NCI-H1694 (cell line): ENCODE measurements at places on chromosomes 3 and 15.
A peak's percentile ranks its signal among the peaks of the same experiment; 100 is the strongest.

DNA sequence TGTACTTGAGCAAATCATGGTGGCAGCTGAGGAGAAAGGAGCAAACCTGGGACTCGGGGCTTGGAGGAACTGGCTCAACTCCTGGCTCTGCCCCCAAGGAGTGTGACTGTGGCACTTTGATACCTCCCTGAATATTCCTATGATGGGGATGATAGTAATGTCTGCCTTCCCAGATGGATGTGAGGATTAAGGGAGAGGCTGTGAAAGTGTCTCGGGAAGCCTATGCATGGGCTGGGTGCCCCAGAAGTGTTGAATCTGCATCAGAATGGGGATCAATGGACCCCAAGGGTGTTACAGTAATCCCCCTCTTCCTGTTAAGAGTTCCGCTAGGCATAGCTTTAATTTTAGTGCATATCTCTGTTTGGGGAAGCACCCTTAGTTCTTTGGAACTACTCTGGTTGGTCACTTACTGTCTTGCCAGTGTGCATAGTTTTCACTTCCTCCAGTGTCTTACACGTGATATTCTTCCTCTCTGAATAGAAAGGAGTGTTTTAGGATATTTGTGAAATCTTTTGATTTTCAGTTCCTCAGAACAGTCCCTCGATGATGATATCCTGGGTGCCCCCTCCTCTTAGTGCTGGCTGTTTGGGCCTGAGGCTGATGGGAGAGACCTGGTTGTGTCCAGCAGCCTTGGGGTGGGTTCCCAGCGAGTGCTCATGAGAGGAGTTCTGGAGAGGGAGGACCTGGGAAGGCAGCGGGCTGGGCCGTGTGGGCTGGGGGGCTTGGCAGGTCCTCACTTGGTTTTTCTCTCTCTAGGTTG is 97.5 kb downstream of the CHDH start:
- DNase-seq: no peak

DNA sequence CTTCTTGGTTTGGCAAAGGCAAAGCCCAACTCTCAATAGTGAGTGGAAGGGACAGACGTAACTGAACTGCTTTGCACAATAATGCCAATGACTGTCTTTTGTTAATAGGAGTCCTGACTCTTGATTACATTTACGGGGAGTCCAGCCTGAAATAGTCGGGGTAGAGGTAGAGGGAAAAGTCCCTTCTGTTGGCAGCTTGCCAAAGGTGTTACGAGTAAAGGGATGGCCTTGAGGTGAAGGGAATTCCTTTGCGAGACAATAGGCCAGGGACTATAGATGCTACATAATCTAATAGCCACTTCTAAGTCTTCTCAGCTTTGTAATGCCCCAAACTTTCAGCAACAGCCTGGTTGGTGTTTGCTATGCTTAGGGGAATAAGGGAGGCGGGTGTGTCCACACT is 2.2 kb upstream of the SENP2 start:
- no peak for DNase-seq

GRCh38 chr15:77021803-77022381 is 27.0 kb downstream of the PSTPIP1 start:
- DNase-seq: no peak

- DNase-seq: no peak
These were observed 62.1 kb downstream of the EFCAB12 start for GRCh38 chr3:129366312-129366831.

DNA sequence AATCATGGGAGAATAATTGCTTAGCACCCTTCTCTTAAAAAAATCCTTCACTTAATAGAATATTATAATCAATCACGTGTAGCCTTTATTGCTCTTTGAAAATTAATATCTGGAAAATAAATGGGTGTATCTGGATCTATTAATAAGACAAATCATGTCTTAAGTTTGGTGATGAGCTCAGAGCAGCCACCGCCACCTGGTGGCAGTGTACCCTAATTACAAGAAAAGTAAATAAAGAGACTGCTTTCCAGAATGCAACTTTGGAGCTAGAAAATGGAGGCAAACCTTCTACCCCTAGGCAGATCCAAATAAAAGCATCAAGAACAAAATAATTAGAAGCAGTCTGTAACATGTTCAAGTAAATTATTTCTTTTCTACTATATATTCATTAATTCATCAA is 43.5 kb downstream of the EPHB1 start:
- DNase-seq: no peak

GRCh38 chr3:46860017-46860809 is 3.0 kb downstream of the MYL3 start:
- DNase-seq: no peak

GRCh38 chr3:49352890-49353421 is 5.2 kb downstream of the GPX1 start:
- no peak for DNase-seq

- DNase-seq: peak; percentile 15
These were observed 1333.5 kb upstream of the CADM2 start for GRCh38 chr3:83625261-83625660.

DNA sequence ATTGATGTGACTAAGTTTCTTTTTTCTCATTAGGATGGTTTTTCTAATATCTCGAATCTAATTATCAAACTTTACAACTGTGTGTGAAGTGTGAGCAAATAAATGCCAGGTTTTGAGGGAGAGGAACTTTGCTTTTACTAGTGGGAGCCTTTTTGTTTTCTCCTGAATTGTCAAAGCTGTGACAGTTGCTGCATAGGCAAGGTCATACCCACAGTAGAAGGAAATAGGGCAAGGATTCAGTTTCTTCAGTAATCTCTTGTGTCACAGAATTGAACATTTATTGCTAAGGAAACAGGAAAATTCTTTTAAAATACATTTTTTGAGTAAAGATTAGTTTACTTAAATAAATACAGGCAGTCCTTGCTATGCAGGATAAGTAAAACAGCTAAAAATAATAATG is 19.5 kb downstream of the GMPS start:
- DNase-seq: no peak

- no peak for DNase-seq
These were observed 1.6 kb downstream of the CYP11A1 start for GRCh38 chr15:74365598-74366445.

DNA sequence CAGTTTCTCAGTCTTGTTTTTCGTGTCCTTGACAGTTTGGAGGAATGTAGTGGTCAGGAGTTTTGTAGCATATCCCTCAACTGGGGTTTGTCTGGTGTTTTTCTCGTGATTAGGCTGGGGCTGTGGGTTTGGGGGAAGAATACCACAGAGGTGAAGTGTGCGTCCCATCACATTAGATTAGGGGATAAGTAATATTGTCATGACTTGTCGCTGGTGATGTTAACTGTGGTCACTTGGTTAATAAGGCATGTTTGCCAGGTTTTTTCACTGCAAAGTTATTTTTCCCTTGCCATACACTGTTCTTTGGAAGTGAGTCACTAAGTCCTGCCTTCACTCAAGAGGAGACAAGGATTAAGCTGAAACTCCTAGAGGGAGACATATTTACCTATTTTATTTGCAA is 39.1 kb downstream of the PAK2 start:
- no peak for DNase-seq

GRCh38 chr3:17023006-17023664 is 138.4 kb downstream of the PLCL2 start:
- DNase-seq: no peak

DNA sequence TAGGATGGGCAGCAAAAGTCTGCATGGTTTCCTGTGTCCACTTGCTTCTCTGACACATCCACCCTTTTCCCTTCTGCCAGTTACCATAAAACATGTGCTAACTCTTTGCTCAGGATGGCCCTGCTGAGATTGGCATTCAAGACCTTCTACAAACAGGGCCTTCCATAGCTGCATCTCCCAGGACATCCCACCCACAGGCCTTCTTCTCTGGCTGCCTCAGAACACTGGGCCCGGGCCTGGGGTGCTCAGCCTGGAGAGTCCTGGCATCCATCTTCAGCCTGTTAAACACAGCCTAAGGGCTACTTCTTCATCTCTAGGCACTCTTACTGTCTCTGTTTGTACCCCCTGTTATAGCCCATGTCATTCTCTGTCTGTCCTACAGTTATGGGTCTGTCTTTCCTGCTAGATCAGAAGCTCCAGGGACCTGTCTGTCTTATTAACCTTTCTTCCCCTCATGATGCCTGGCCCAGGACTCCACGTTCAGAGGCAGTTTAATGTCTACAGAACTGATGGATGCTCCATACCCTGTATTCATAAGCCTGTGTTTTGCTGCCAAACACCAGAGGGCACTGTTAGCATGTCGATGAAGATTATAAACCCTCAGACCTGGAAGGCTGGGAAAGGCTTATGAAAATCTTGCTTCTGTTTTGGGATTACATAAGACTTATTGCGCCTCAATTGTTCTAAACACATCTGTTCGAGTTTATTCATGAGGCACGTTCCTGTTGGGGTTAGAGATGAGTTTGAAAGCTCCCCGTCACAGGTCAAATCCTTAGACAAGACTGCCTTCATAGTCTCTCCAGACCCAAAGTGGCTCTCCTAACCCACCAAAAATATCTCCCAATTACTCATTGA is 16.5 kb downstream of the SEMA3G start:
- peak; percentile 30 for DNase-seq

GRCh38 chr3:175274474-175275218 is 415.5 kb downstream of the NAALADL2 start:
- no peak for DNase-seq

GRCh38 chr15:40337597-40337996 is 3.1 kb downstream of the CCDC9B start:
- DNase-seq: no peak

DNA sequence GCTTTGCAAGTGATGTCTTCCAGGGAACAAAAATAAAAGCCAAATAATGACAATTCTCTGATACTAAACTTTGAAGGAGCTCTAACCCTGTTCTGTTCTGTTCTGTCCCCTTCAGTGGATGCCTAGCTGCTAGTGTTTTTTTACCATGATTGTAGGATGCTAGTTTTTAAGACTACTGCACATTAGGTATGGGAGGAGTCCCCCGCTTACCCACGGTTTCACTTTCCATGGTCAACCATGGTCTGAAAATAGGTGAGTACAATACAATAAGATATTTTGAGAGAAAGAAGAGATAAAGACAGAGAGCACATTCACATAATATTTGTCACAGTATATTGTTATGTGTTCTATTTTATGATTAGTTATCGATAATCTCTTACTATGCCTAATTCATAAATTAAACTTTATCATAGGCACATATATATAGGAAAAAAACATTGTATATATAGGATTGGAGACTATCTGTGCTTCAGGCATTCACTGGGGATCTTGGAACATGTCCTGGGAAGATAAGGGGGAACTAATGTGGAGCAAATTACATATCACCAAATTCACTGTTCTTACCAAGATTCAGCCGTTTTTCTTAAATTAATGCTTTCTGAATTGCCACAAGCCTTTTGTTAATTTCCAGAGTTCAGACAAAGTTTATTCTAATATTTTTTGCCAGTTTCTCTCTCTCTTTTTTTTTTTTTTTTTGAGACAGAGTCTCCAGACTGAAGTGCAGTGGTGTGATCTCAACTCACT is 32.8 kb upstream of the POMGNT2 start:
- DNase-seq: no peak

GRCh38 chr15:101029971-101030661 is 111.0 kb downstream of the LRRK1 start:
- DNase-seq: no peak

- no peak for DNase-seq
These were observed 24.9 kb upstream of the RASGRP1 start for GRCh38 chr15:38589502-38589901.

DNA sequence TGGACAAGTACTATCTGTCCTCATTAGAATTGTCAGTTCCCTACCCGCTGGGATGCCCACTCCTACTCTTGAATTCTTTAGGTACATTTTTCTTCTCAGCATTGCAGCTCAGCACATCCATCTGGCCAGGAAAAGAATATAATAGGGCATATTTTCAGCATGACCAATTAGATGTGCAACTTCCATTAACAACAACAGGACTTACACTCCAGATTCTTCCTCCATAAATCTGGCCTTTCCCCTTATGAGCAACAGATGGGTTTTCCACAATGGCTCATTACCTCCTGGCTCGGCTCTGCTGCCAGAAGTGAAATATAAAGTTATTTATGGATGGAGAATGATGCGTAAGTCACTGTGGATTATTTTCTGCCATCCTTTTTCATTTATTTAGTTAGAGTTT is 443.8 kb upstream of the TGFBR2 start:
- no peak for DNase-seq

GRCh38 chr15:45262906-45263461 is 10.9 kb downstream of the SLC28A2 start:
- DNase-seq: no peak

DNA sequence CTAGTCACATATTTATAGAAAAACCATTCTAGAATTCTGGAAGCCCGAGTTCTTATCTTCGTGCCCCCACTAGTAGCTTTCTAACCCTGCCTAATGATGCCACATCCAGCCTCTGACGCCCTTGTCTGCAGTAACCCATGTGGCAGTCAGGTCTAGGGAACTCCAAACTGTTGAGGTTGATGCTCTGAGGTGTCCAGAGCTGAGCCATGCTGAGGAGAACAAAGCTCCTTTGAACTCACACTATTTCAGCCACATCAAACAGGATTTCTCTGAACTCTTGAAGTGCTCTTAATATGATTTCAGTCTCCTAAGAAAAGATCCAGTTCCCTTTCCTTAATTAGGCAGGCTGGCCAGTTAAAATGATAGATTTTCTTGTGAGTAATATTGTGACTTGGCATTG is 150.5 kb upstream of the ST8SIA2 start:
- no peak for DNase-seq

GRCh38 chr15:99212406-99212805 is 37.0 kb downstream of the TTC23 start:
- DNase-seq: no peak

GRCh38 chr15:75672646-75673425 is 25.1 kb downstream of the SNX33 start:
- no peak for DNase-seq

- DNase-seq: no peak
These were observed 304.8 kb upstream of the CTDSPL start for GRCh38 chr3:37556789-37557301.

- DNase-seq: no peak
These were observed 10.0 kb downstream of the NT5DC2 start for GRCh38 chr3:52523386-52524257.

DNA sequence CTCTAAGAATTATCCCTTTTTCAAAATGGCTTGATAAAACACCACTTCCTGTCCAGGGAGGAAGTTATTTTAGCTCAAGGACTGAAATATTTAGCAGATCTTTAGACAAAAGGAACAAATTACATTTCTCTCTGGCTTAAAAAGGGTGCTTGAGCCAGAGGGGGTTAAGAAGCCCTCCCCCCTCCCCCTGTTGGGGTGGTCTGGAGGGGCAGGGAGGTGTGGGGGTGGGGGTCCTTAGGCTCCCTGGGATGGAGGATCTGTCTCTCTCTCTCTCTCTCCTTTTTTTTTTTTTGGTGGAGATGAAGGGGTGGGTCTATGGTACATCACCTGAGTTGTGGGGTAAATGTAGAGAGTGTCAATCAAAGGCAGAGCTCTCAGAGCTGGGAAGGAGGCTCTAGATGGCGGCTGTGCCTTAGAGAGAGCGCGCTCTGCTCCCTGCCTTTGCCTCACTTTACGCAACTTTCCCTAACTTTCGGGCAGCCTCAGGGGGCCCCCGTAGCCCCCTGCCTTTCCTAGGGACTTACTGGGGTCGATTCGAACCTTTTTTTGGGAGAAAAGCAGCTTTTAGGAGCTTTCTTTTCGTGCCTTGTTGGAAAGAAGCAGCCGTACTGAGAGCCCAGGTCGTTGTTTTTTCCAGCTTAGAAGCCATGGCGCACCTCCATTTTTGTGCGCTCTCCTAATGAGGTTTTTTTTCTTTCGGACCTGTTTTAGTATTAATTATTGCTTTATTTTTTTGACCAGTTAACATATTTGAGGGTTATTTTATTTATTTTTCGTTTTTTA is at the start of gene CHD2:
Gene CHD2 (plus strand): TSS at position 377 of the 783 bp plus-strand sequence. CDS start 914 bp downstream, outside the sequence.
- DNase-seq: peak; percentile 81
